Stimulated activated CD4-positive, alpha-beta T cell treated with anti-CD3 and anti-CD28 coated beads, TNF-alpha, amount 100 ng/mL, for 24 hours (primary cell): ENCODE measurements at places on chromosomes 5 and 9.

DNA sequence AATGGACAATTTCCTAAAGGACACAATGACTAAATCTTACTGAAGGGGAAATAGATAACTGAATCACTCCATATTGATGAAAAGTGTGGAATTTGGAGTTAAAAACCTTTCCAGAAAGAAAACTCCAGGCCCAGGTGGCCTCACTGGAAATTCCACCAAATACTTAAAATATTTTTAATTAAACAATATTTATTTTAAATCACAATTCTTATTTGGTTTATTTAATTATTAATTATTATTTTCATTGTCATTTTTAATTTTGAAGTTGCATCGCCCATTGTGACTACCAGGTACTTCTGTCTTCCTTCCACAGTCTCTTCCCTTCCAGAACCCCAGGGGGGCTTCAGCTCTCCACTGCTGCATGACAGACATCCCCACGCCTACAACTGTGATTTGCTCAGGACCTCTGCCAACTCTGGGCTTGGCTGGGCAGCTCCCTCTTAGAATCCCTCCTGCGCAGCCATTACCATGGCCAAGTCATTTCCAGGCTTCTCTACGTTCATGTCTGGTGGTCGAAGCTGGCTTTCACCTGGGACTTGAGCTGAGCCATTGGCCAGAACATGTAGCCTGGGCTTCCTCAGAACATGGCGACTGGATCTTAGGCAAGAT lies 16.4 kb upstream of the GADD45G start:
- no peak for DNase-seq

DNA sequence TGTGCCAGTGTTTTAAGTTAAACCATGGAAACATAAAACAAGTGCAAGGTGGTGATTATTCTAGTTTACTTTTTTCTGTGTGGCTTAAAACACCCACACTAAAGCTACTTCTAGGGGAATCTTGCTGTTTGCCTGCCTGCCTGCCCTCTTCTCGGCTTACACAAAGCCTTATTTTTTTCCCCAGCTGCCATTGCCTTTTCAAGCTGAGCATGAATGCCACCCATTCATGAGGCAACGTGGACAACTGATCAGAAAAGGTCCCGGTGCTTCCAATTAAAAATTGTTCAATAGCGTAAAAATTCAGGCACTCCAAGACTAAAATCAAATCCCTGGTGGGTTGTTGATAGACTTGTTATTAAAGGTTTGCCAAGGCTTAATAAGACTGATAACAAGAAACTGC lies 401.4 kb downstream of the TMEM161B start:
- DNase-seq: no peak

GRCh38 chr5:61701877-61702602 lies 370.0 kb downstream of the ZSWIM6 start:
- DNase-seq: no peak

DNA sequence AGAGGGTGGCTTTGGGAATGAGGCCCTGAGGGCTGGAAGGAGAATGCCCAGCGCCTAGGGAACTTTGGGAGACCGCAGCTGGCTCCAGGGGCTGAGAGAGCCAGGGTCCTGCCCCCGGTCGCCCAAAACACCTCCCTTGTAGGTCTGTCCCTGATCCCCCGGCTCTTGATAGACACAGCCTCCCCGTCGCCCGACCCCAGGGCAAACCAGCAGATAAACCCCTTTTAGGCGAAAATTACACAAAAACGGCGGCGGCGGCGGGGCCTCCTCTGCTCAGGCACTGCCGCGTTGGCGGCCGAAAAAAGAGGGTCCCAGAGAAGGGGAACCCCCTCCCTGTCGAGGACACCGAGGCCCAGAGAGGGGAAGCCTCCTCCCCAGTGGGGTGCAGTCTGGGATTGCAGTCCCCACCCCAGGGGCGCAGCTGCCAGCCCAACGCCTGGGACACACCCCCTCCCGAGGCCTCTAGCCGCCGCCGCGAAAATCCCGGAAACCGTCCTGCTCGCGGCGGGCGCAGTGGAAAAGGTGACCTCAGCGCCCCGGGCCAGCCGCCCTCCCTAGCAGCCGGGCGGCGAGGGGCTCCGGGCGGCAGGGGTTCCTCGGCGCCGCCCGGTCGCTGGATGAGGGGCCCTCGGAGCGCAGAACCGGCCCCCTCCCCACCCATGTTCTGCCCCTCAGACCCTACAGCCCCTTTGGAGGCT lies 3.1 kb upstream of the BARX1 start:
- DNase-seq: no peak

DNA sequence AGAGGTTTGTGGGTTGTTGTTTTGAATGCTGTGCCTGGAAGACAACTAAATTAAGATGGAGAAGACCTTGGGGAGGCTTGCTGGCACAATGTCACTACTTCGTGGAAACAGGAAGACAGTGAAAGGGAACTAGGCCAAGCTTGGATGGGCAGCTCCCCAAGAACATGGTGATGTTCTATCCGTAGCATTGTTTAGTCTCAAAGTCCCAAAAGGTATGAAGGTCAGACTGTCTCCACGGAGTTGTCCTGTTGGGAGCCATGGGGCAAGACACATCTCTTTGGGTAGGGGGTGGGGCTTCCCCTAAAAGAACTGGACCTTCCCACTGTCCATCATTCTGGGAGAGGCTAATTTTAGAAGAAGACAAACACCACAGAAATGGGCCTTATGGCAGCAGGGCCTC lies 140.5 kb downstream of the ENTREP1 start:
- no peak for DNase-seq

DNA sequence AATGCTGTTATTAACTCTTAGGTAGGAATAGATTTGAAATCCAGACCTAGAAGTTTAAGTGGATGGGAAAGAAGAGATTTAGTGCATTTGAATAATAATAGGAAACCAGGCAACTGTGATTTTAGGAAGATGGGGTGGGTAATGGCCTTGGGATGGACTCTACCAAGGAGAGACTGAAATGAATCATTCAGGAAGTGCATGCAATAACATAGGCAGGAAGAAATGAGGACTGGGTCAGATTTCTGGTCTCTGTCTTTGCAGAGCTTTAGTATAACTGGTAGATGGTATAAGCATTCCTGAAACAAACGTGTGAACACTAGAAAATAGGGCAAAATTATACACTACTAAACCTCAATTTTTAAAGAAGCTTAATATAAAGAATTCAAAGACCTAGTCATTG lies 274.4 kb upstream of the CLINT1 start:
- no peak for DNase-seq

DNA sequence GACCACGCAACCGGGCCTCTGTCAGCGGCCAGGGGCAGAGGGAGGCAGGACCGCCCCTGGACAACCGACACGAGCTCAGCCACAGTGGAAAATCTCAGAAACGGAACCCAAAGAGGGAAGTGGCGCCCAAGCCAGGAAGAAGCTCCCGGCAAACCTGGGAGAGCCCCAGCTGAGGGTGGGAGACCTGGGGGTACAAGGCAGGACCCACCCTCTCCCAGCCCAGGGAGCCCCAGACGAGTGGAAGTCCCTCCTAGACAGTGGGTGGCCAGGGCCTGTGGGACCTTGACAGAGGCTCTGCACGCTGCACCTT lies 3.0 kb downstream of the SLC12A7 start:
- no peak for DNase-seq

GRCh38 chr9:127953768-127954505 lies 16.3 kb upstream of the DPM2 start:
- DNase-seq: no peak

GRCh38 chr5:177431317-177432142 lies 5.1 kb downstream of the GRK6 start:
- DNase-seq: no peak
